ENCODE measurements at places on chromosomes 5 and 9.

DNA sequence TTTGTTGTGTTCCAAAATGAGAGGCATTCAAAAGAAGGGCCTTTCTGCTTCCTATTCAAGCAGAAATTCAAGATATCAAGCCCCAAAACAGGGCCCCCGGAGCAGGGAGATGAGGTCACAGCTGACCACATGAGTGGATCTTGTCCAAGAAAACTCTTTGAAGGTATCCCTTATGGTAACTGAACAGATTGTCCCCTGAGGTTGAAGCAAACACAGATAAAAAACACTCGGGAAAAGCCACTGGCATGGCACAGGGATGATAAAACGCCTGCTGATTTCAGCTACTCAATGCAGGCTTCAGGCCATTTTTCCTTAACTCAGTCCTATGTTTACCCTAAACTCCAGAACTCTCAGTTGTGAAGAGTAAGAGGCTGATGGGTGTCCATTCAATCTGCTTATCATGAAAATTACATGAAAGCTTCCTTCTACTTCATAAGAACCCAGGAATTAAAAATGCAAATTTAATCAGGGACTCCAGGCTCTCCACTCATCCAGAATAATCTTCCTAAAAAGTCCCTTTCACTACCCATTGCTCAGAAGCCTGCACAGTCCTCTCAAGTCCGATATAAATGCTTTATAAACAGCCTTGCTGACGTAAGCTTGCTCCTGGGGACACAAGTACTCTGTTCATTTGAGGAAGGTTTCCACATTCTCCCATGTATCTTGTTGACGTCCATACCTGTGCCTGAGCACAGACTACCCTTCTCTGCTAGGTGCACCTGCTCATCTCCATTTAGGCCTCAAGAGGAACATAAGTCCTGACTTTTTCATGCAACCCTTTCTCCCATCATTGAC, 35.9 kb upstream of the SLC1A3 start:
- DNase-seq: no peak

DNA sequence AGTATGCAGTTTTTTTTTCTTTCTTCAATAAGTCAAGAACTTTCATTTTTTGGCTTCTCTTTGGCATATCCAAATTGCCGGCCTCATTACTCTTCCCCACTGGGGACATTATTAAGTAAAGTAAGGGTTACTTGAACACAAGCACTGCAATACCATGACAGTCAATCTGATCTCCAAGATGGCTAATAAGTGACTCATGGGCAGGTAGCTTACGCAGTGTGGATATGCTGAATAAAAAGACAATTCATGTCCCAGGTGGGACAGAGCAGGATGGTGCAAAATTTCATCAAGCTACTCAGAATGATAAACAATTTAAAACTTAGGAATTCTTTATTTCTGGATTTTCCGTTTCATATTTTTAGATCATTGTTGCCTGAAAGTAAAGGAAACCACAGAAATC, 671.8 kb downstream of the ACTL7B start:
- DNase-seq: no peak

GRCh38 chr5:34484216-34484920, 171.8 kb upstream of the RAI14 start:
- no peak for DNase-seq

DNA sequence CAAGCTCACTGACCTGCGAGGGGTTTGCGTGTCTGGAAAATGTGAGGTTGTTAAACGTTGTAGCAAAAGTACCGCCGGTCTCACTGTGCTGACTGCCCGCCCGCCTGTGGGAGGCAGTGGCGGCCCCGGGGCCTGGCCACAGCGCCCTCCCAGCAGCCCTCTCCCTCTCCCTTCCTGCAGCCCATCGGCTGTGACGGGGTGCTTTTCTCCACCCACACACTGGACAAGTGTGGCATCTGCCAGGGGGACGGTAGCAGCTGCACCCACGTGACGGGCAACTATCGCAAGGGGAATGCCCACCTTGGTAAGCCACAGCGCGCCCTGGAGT, 6.2 kb downstream of the ADAMTSL2 start:
- DNase-seq: no peak

- DNase-seq: no peak
These were observed 1.3 kb upstream of the PARP8 start for GRCh38 chr5:50665091-50665490.

DNA sequence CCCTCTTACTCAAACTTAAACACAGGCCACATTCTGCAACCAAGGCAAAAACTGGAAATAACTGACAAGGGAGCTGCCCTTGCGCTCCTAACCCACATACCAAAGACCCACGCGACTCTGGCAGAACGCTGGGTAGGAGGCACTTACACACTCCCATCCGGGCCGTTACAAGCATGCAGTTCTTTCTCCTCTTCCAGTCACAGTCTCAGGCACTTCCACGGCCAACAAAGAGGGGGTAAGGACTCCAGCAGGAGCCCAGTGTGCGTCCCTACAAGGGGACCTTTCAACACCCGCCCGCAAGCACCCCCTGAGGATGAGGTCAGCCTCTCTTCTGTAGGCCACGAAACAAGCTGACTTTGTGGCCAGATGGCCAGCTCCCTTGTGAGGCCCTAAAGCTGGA, 57.4 kb downstream of the SERINC5 start:
- no peak for DNase-seq

DNA sequence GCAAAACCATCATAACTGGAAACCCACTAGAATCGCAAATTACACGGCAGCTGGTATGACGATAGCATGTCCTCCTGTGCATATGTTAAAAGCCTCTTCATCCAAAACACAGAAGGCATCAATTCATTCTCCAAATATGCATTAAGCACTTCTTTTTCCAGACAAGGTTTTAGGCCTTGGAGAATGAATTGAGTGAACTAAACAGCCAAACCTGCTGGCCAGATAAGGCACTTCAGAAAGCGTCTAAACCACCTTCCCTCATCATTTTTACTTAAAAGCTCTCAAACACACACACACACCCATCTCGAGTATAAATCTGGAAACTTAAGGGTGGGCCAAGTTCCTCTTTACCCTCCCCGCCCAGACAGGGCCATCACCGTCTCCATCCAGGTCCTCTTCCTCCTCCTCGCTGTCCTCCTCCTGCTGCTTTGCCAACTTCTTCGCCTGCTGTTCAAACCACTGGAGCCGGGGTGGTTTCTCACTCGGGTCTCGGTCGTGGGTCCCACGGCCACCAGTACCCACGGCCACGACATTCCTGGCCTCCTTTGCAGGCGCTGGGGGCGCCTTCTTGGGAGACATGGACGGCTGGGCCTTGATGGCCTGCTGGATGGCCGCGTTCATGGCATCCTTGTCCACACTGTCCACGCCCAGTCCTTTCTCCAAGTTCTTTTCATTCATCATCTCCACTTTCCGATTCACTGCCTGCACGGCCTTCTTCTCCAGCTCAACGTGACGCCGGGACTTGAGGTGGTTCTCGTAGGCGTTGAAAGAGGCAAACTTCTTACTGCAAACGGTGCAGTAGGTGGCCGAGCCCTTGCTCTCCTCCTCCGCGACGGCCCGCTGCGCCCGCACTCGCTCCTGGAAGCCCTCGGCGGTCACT, 696 bp downstream of the ZNF622 start:
- DNase-seq: no peak

GRCh38 chr5:121762426-121762825, 89.3 kb upstream of the FTMT start:
- no peak for DNase-seq

GRCh38 chr9:18114559-18115475, 359.1 kb upstream of the ADAMTSL1 start:
- no peak for DNase-seq

DNA sequence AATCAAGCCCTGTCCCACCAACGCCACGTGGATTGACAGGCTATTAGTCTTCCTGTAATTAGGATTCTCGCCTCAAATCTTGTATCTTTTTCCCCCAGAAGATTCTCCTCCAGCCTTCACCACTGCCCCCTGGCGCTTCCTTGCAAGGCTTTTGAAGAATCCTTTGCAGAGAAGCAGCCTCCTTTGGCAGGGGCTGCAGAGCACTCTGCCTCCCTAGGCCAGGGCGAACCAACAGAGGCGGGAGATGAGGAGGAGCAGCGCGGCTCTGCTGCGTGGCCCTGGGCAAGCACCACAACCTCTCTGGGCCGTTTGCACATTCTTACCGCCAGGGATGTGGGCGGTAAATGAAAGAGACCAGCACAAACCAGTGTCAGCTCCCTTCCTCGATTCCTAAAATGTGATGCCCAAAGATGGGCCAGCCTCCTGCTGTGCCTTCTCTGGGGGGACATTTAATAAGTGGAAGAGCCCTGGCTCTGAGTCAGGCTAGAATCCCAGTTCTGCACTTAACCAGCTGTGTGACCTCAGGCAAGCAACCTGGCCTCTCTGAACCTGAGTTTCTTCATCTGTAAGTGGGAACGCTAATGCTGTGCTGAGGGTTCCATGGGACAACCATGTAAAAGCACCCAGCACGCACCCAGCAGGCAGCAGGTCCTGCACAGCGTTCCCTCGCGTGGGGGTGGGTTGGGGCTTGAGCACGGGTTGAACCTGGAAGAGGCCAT, 128.6 kb downstream of the KCNIP1 start:
- no peak for DNase-seq

DNA sequence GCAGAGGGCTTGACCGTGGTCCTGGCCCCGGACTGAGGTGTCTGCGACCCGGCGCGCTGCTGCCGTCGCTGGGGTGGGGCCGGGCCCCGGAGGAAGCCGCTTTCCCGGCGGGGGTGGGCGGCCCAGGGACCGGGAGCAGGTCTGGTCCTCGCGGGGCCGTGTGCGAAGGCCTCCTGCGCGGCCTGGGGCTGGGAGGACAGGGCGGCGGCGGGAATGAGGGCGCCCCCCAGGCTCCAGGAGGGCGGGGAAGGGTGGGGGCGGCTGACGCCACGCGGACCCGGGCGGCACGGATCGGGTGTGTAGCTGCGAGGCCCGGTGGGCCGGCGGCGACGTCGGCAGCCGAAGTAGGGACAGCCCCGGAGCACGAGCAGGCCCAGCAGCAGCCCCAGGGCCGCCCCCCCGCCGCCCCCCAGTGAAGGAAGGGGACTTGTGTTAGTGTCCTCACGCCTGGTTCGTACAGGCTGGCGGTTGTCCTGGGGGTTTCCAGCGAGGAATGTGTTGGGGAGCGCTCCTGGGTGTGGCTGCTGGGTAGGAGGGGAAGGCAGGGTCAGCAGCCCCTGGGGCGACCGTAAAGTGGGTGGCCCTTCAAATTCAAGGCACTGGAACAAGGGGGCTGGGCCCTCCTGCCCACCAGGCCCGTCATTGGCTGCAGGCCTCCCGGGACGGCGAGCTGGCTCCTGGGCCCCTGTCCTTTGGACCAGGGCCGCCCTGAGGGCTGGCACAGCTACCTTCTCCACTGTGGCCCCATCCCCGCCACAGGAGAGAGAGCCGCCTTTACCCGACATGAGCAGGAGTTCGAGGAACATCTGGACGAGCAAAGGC, 597 bp upstream of the TMEM250 start:
- no peak for DNase-seq

DNA sequence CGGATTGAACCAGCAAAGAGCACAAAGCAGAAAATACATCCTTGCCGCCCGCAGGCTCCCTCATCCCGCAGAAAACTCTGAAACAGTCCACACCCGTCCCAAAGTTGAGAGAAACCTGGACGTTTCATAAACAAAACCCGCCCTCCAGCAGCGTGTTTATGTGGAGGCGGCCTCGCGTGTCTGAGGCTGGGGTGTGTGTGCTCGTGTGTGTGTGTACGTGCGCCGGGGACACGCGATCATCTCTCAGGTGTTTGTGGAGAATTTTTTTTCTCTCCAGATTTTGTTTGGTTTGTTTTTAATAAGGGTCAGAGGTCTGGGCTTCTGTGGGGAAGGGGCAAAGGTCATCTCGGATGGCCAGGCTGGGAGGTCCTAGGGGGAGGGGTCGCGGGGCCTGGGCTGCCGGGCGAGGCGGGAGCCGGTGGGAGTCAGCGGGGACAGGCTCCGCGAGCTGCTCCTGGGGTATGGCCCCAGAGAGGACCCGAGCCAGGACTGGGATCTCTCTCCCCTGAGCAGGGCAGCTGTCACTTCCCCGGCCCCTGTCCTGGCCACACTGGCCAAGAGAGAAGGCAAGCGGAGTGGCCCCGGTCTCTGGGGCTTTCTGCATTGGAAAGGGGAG, 206.4 kb downstream of the C9orf50 start:
- DNase-seq: no peak

GRCh38 chr9:20805766-20806165, 121.7 kb downstream of the FOCAD start:
- peak; percentile 6 for DNase-seq

GRCh38 chr5:171615705-171616640, 169.6 kb upstream of the SMIM23 start:
- no peak for DNase-seq

DNA sequence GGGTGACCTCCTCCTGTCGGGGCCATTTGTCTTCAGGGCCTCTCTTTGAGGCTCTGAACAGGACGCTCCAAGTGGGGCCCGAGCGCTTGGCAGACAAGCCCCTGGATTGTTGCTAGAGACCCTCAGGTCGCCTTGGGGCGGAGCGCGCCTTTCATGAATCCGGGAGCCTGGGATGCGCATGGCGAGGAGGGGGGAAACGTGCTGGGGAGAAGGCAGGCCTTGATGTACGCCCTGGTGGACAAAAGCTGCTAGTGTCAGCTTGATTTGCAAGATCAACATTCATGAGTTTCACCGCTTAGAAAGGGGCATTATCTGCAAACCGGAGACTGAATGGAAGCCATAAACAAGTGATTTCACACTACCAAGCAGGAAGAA, 226.3 kb downstream of the SMARCA2 start:
- DNase-seq: no peak

DNA sequence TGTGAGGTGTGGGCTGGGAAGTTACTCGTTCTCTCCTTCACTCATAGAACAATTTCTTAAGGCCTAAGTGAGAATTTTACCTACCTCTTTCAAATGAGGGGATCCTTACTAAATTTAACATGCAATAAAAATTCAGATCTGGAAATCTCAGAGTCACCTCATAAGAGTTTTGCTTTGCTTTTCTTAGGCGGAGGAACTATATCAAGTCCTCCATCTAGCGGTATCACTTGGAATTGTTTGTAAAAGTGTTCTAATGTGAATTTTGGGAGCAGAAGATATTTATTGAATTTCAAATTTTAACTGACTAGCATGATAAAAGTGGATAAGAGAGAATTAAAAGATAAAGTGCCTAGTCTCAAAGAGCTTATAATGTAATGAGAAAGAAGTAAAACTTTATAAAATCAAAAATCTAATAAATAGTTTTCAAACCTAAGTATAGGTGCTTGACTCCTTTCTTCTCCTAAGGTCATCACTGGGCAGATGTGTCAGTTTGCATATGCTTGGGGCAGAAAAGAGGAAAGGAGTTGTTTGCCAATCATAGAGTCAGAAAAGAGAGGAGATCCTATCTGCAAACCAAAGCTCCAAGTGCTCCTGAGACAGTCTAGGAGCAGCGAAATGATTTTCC, 145.7 kb upstream of the DAB2 start:
- DNase-seq: no peak

DNA sequence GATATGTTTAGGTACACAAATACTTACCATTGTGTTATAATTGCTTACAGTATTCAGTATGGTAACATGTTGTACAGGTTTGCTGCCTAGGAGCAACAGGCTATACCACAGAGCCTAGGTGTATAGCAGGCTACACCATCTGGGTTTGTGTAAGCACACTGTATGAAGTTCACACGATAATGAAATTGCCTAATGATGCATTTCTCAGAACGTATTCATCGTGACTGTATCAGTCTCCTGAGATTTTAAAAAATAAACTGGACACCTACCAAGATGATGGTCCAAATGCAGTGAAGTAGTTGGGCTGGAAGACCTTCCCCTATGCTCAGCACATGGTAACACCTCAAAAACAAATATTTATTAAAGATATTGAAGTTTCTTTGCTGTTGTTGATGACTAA, 103.3 kb upstream of the NFIB start:
- DNase-seq: no peak
